ENCODE measurements at places on chromosomes 11 and 22. TPM values are rescaled to one million over a fixed set of nuclear protein-coding genes. Genes with fewer than 3 reads are reported as not detected.

Gene PPP2R5B
- 15.0 TPM for total RNA-seq

DNA sequence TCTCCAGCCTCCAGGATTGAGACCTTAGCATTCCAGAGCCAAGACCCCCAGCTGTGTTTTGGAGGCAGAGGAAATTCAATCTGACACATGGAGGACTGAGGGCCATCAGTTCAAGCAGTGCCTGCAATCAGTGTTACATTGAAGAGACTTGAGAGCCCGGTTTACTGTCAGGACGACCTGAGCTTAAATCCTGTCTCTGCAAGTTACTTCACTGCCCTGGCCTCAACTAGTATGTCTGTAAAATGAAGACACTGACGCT lies 35.1 kb downstream of the TRIM29 start:
- no peak for DNase-seq

Gene FAM180B
- not detected for total RNA-seq

GRCh38 chr11:131944736-131945135 lies 574.3 kb downstream of the NTM start:
- DNase-seq = no peak

DNA sequence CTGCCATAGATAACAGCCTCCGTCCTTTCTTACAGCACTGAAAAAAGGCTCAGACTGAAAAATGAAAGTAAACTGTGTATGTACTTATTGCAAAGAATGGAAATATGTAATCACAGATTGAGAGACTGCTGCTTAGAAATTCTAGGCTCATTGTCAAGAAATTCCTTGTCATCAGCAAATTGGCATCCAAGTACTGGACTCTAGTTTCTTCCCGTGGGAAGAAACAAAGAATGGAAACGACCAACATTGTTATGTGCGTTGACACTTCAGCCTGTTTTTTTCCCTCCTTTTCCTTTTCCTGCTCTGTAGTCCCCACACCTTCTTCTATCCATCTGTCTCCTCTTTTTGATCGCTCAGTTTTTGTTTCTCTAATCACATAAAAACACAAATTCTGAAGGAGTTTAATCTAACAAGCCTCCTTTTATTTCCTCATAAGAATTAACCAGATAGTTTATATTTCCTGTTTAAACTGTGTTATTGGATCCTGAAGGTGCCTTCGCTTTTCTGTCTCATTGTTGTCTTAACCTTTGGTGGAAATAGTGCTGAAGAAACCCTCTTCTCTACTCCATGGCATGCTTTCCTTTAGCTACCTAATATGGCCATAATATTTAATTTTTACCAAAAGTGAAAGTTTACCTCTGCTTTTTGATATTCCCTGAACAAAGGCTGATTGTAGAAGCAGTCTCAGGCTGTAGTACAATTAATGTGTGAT lies 20.0 kb upstream of the CASP12 start:
- peak; percentile 95 for DNase-seq

GRCh38 chr11:46718155-46719019 lies 626 bp upstream of the F2 start:
- no peak for DNase-seq

Gene UNC93B1
- total RNA-seq = 21.1 TPM

- no peak for DNase-seq
Observed at GRCh38 chr11:109148669-109149068, 273.3 kb upstream of the C11orf87 start.

Gene BTG4
- not detected for total RNA-seq

- DNase-seq = no peak
Observed at GRCh38 chr11:19625438-19625837, 87.2 kb upstream of the NAV2 start.

GRCh38 chr11:26333906-26334305 lies 2.0 kb downstream of the ANO3 start:
- no peak for DNase-seq

Gene RAB3IL1
- 9.9 TPM for total RNA-seq

Gene UPK3A
- total RNA-seq = not detected

GRCh38 chr11:18063125-18063524 lies 17.1 kb upstream of the TPH1 start:
- DNase-seq = no peak

Gene TNNT3
- total RNA-seq = not detected

Gene HBB
- total RNA-seq = not detected

Gene RAB30
- 11.2 TPM for total RNA-seq

Gene TCN2
- total RNA-seq = 101 TPM

Gene C11orf42
- total RNA-seq = not detected

Gene TEX54
- total RNA-seq = not detected

- DNase-seq = no peak
Observed at GRCh38 chr11:43908191-43908590, 27.6 kb downstream of the ALKBH3 start.

Gene OR4A16
- not detected for total RNA-seq

Gene XKR3
- not detected for total RNA-seq

DNA sequence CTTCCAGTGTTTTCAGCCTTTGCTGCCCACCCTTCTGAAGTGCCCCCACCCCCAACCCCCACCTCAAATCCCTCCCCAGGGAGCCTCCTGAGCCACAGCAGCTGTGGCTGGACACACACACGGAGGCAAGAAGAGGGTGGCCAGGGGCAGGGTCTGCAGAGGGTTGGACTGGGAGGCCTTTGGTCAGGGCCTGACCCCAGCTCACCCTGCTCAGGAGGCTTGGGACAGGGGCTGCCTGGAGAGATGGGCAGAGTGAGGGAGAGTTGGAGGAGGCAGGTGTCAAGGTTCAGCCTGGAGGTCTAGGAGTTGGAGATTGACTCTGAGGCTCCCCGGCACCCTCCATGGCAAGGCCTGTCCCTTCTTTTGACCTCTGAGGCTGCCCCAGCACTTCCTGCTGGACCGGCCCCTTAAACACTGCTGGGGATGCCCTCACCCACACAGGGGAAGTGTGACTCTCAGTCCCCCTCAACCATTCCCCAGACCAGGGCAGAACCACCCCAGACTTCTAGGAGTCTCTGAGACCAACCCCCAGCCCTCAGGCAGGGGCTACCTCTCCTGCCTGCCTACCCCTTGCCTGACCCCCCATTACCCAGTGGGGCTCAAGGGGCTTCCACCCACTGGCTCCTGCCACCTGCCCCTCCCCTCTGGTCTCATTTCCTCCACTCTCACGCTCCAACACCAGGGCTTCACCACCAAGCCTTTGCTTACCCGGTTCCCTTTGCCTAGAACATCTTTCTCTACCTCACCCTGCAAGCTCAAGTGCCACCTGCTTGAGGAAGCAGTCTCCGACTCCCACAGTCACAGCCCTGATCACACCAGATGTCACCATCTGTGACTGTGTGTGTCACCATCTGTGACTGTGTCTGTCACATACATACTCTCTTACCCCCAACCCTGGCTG lies 8.6 kb downstream of the ARAP1 start:
- DNase-seq = no peak

Gene MAJIN
- total RNA-seq = 0.17 TPM

- no peak for DNase-seq
Observed at GRCh38 chr11:48142889-48143288, 73.7 kb upstream of the OR4B1 start.

DNA sequence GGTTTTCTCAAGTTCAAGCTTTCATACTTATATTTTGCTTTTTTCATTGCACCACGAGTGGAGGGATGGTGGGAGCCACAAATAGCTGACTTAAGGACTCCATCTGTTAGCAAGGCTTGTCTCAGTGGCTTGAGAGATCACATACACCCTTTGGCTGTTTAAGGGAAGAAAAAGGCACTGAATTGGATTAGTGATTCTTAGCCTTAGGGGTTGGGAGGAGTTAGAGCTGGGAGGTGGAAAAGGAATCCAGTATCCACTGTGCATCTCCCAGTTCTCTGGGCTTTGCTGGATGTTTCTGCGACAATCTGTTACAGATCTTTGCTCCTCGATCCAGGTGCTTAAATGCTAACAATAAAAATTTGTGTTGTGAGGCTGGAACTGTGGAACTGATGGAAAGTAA lies 593.6 kb downstream of the CNTN5 start:
- DNase-seq = no peak

DNA sequence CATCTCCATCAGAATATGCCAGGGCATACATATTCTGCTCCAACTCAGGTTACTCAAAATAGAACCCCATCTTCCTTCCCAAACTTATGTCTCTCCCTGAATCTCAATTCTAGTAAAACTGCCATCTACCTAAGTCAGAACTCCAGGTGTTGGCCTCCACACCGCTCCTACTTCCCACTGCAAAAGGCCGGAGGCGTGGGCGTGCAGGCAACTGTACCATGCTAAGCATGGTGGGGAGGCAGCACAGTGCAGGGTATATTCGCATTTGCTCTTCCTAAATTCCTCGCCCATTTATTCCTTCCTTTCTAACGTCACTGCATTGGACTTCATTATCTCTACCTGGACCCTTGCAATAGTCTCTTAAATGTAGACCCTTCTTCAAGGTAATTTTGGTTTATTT lies 97.8 kb downstream of the MICAL3 start:
- DNase-seq = no peak

GRCh38 chr11:39374963-39375698 lies 2084.3 kb downstream of the LRRC4C start:
- DNase-seq = peak; percentile 25

DNA sequence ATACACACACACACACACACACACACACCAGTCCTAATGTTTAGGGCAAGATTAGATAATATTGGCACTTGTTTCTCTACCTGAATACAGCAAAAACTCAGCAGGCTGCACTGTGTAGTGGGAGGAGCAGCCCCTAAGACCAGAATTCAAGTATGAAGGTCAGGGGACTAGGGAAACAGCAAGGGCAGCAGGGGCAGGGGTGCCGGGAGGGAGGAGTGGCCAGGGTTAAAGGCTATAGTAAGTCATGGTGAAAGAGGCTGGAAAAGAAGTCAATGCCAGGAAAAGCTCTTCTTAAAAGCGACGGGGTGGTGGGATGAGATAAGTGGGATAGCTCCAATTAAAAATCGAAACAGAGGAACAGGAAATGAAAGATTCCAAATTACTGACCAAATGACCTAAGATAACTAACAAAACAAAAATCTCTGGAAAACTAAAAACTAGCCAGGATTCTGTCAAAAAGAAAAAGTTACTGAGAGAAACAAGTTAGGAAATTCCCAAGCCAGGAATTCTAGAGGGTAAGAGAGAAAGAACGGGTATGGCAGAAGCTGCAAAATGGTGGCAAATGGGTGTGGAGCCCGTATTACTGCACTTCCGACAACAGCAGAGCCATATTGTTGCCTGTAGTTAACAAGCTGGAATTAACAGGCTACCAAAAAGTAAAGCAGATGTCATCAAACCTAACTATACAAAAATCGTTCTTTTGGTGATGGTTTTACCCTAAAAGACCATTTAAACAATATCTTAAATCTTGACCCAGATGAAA lies 1.3 kb downstream of the ASCL3 start:
- DNase-seq = no peak

DNA sequence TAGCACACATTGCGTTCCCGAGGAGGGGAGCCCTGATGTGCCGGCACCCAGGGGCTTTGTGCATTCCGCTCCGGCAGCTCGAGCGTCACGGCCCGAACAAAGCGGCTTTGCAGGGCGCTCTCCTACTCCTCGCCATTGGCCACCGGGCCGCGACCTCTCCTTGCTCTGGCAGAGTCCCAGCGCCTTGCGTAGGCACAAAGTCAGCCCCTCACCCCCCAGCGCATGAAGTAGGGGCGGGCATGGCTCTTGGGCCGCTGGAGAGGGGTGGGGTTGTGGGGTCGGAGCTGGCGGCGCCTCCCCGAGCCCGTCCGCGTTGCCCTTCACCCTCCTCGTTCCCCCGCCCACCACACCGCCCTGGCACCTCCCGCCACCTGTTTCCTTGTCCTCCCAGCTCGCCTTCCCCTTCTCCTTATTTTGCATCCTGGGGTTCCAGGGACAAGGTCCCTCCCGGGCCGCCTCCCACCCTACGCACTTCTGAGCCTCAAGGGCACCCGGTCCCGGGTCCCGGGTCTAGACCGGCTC lies 753 bp upstream of the PPARA start:
- peak; percentile 31 for DNase-seq
